T-helper 1 cell treated with Interleukin-12 subunit alpha and Interleukin-12 subunit beta and Interleukin-4 antibody, amounts not matched to agents 30 ng/mL and 1 ng/mL, for 36 hours (primary cell): ENCODE measurements at places on chromosomes 12 and 14. TPM values are rescaled to one million over a fixed set of nuclear protein-coding genes. Genes with fewer than 3 reads are reported as not detected.

Gene TAS2R30
- total RNA-seq: 4.2 and 5.4 TPM in 2 replicates

Gene NTS
- not detected in 2 replicates for total RNA-seq

Gene ETFRF1
- 9.9 and 10.2 TPM in 2 replicates for total RNA-seq

Gene DEGS2
- not detected in 2 replicates for total RNA-seq

Gene TMEM253
- 0.63 TPM in 1 of 2 replicates, not detected in the other for total RNA-seq
